ENCODE measurements at places on chromosomes 1 and 21.

DNA sequence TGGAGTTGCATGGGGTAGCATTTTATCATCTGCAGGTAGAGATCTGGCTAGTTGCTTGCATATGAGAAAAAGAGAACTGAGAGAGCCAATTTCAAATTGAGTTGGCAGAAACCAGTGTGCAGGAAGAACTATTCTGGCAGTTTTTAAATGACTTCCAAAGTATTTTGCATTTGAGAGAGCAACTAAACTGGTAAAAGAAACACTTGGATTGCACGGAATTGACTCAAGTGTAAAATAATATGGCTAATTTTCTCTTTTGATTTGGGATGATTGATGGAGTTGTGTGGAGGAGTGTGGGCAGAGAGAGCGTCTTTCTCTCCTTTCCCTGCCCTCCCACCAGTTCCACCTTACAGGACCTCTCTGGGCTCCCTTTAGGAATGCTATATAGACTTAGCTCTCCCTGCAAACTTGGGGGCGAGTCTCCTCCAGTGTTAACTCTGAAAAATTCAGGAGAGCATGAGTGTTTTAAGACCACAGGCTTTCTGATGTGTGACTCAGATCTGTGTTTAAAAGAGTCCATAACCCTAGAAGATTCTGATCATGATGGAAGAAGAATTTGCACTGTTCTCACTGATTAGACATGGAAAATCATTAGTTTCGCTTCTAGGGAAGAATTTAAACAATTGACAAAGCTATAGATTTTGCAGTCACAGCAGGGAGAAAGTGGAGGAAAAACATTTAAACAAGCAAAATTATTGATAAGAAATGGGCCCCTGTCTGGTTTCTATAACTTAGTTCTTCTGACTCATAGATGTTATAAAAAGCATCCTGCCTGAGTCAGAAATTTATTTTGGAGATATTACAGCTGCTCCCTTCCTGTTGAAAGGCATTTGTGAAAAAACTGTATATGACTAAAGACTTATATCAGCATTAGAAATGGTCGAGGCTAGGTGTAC is 24.9 kb upstream of the CTBS start:
- no peak for DNase-seq

DNA sequence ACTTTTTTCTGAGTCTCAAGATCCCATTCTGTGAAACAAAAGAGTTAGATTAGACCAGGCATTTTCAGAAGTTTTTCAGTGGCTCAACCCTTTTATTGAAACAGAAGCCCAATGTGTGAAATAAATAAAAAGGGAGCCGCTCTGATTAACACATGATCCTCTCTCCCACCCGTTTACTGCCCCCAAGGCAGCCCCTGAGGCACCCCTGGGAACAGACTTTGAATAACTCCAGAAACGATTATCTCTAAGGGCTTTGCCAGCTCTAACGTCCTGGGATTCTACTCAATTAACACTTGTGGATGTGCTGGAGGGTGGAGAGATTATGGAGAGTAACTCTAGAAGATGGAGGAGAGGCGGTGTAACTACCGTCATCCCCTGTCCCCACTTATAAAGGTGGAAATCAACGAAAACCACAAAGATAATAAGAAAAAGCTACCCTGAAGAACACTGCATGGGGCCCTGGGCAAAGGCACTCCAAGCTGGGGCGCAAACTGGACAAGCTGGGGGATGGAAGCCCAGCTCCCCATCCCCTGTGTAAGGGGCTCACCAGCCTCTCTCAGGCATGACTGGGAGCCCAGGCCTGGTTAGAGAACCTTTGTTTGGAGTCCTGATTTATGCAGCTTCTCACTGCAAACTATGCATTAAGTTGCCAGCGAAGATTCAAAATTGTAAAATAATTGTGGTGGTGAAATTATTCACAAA is 39.0 kb upstream of the GRIK3 start:
- no peak for DNase-seq

- peak; percentile 84 for DNase-seq
Observed at GRCh38 chr1:33349081-33349759, 28.3 kb upstream of the A3GALT2 start.

DNA sequence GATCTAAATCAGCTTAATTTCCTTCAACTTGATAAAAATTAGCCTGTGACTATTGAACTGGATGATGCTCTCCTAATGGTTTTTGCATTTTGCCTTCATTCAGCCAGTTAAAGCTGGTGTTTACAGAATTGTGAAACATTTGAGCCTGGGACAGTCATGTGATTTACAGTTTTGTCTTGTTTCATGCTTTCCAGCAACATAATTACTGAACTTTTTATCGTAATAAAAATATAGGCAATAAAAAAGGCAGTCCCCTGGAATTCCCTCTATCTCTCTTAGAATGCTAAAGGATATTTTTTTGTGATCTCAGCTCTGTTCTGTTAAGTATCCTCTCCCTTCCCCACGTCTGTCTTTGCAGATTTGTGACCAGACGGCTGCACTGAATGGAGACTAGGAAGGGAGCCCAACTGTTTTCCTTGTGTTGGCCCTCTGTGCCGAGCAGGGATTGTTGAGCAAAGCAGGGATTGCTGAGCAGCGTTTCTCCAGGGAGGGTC is 70.3 kb upstream of the RGL1 start:
- DNase-seq = peak; percentile 21
